ENCODE measurements at places on chromosomes 5 and 9. TPM values are rescaled to one million over a fixed set of nuclear protein-coding genes. Genes with fewer than 3 reads are reported as not detected.

GRCh38 chr9:35906923-35907699 is 1.1 kb downstream of the HRCT1 start:
- H3K4me1 ChIP-seq, result peaks cover 70% of the 10 kb centered on the region
- DNase-seq, result no peak
- peak overlapping the region; percentile 95 for H3K27ac ChIP-seq
- 0 out of 2 replicates have a peak overlapping the region, but pooled peaks have one; percentile 5 for H3K4me3 ChIP-seq
- no peaks in the 10 kb centered on the region for H3K36me3 ChIP-seq

DNA sequence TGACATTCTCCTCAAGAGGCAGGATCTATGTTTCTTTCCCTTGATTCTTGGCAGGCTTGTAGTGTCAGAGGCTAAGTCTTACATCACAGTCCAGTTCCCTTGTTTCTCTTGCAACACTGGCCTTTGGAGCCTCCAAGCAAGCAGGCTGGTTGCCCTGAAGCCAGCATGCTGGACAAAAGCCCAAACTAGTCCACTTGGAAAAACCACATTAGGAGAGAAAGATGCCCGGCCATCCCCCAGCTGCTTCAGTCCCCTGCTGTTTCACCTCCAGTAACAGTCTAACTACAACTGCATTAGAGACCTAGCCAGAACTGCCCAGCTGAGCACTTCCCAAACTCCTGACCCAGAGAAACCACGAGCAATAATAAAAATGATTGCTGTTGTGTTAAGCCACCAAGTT is 87.6 kb downstream of the ADAMTS6 start:
- no peak overlapping the region for H3K4me3 ChIP-seq
- H3K4me1 ChIP-seq, result no peaks in the 10 kb centered on the region
- no peaks in the 10 kb centered on the region for H3K27me3 ChIP-seq
- no peaks in the 10 kb centered on the region for H3K36me3 ChIP-seq
- H3K27ac ChIP-seq, result no peak overlapping the region

GRCh38 chr5:13003457-13003856 is 941.0 kb downstream of the DNAH5 start:
- H3K27me3 ChIP-seq, result no peaks in the 10 kb centered on the region
- H3K36me3 ChIP-seq, result no peaks in the 10 kb centered on the region
- no peak overlapping the region for H3K27ac ChIP-seq
- H3K4me1 ChIP-seq, result no peaks in the 10 kb centered on the region

GRCh38 chr5:154316223-154316935 is 125.8 kb downstream of the GALNT10 start:
- H3K4me3 ChIP-seq, result no peak overlapping the region
- 0 out of 2 replicates have a peak, but pooled peaks cover 20% of the 10 kb centered on the region for H3K36me3 ChIP-seq
- peaks cover 21% of the 10 kb centered on the region for H3K4me1 ChIP-seq
- no peak for DNase-seq

GRCh38 chr9:134933076-134933659 is 15.5 kb upstream of the FCN1 start:
- H3K27ac ChIP-seq, result no peak overlapping the region
- H3K27me3 ChIP-seq, result peaks cover 96% of the 10 kb centered on the region
- H3K4me3 ChIP-seq, result no peak overlapping the region
- no peak for DNase-seq
- no peaks in the 10 kb centered on the region for H3K36me3 ChIP-seq

DNA sequence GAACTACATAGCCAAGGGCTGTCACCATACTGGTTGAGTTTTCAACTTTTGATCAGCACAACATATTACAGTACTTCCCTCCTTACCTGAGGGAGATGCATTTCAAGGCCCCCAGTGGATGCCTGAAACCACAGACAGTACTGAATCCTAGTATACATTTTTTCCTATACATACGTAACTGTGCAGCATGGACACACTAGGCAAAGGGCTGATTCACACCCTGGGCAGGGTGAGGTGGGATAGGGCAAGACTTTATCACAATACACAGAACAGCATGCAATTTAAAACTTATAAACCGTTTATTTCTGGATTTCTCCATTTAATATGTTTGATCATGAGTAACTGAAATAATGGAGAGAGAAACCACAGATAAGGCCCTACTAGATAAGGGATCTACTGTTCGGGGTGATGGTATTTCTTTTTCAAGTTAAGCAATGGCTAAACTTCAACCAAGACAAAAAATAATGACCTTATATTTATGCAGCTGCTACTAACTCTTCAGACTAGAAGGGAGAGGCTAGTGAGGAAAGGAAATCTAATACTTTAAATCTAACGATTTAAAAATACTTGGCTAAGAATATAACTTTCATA is 186.9 kb upstream of the GNA14 start:
- peaks cover 13% of the 10 kb centered on the region for H3K4me1 ChIP-seq
- no peaks in the 10 kb centered on the region for H3K36me3 ChIP-seq
- no peaks in the 10 kb centered on the region for H3K27me3 ChIP-seq
- H3K4me3 ChIP-seq, result no peak overlapping the region
- no peak overlapping the region for H3K27ac ChIP-seq

DNA sequence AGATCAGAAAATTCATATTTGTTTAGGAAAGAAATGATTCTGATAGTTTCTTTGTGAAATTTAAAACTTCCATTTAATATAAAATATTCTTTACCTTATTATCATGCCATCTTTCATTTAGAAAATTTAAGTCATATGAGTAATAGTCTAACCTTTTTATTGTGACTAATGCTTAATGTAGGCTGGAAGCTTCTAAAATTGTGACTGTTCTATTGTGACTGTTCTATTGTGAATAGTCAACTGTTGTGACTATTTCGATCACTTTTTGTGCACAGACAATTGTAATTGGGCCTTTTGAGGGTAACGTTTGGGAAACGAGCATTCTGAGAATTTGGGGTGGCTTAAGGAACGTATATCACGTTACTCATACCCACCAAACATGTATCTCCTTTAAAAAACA is 100.0 kb downstream of the PARP8 start:
- H3K4me3 ChIP-seq, result no peak overlapping the region
- H3K4me1 ChIP-seq, result no peaks in the 10 kb centered on the region
- no peaks in the 10 kb centered on the region for H3K36me3 ChIP-seq
- no peaks in the 10 kb centered on the region for H3K27me3 ChIP-seq

- no peak for DNase-seq
- no peaks in the 10 kb centered on the region for H3K27me3 ChIP-seq
- H3K36me3 ChIP-seq, result no peaks in the 10 kb centered on the region
- H3K4me3 ChIP-seq, result no peak overlapping the region
- H3K4me1 ChIP-seq, result peaks cover 18% of the 10 kb centered on the region
- no peak overlapping the region for H3K27ac ChIP-seq
Measured at GRCh38 chr9:116978155-116978554, 291.1 kb downstream of the TRIM32 start.

GRCh38 chr9:122396614-122397148 is 25.9 kb downstream of the PTGS1 start:
- no peak overlapping the region for H3K27ac ChIP-seq
- H3K4me1 ChIP-seq, result no peaks in the 10 kb centered on the region
- no peaks in the 10 kb centered on the region for H3K36me3 ChIP-seq

DNA sequence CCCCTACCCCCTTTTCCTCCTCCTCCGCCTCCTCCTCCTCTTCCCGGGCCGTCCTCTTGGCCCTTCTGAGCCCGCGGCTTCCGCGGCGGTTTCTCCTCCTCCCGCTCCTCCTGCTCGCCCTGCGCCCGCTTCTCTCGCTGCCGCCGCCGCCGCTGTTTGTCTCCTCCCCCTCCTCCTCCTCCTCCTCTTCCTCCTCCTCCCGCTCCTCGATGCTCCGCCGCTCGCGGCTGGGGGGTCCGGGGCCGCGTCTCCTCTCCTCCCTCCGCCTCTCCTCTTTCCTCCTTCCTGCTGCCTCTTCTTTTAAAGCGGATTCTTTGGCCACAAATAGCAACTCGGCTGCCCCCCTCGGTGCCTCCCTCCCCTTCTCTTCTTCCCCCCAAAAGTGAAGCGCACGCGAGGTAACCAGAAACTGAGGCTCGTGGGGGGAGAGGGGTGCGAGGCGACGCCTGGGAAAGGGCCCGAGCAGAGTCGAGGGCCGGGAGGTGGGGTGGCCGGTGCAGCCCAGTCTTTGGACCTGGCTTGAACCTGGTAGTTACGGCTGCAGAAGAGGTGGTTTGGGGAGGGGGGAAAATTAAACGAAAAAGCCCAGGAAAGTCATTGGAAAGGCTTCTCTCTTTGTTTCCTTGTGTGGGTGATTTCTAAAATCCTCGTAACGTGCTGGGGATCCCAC is 1058.5 kb upstream of the DMAC1 start:
- DNase-seq, result no peak
- no peaks in the 10 kb centered on the region for H3K4me1 ChIP-seq
- no peaks in the 10 kb centered on the region for H3K27me3 ChIP-seq
- H3K36me3 ChIP-seq, result no peaks in the 10 kb centered on the region
- H3K27ac ChIP-seq, result no peak overlapping the region

DNA sequence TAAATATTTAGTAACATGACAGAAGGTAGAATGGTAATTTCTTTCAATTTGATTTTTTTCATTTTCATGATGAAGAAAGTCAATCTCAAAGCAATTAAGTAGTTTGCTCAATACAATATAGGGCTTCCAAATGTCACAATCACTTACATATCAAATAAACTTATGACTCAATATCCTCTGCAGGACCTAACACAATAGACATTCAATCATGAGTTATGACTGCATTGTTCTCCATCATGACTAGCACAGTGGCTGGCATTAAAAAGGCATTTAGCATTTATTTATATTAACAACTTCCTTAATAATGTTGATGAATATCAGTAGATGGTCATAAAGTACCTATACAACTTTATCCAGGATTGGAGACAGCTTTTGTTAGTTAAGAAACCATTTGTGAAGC is 1499.6 kb downstream of the EFNA5 start:
- DNase-seq, result no peak
- no peaks in the 10 kb centered on the region for H3K4me1 ChIP-seq
- H3K36me3 ChIP-seq, result no peaks in the 10 kb centered on the region

DNA sequence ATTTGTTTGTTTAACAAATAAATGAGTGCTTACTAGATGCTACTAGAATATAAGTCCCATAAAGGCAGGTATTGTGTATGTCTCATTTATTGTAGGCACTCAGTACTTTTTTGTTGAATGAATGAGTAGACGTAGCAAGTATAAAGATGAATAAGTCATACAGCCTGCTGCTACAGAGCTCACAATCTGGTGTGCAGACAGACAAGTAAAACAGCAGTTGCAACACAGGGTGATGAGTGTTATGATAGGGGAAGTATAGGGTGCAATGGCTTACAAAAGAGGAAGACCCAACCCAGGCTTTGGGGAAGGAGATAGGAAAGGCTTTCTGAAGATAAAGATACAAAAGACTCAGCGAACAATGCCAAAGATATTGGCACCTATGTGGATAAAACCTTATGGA is 47.7 kb downstream of the SH3RF2 start:
- no peak for DNase-seq
- no peak overlapping the region for H3K27ac ChIP-seq
- no peak overlapping the region for H3K4me3 ChIP-seq
- H3K36me3 ChIP-seq, result no peaks in the 10 kb centered on the region
- peaks cover 33% of the 10 kb centered on the region for H3K4me1 ChIP-seq
- no peaks in the 10 kb centered on the region for H3K27me3 ChIP-seq

- no peak overlapping the region for H3K4me3 ChIP-seq
- H3K36me3 ChIP-seq, result no peaks in the 10 kb centered on the region
- no peak for DNase-seq
- no peak overlapping the region for H3K27ac ChIP-seq
- peaks cover 9% of the 10 kb centered on the region for H3K4me1 ChIP-seq
- no peaks in the 10 kb centered on the region for H3K27me3 ChIP-seq
Measured at GRCh38 chr5:88657136-88657535, 225.8 kb downstream of the MEF2C start.

- H3K36me3 ChIP-seq, result no peaks in the 10 kb centered on the region
- H3K4me3 ChIP-seq, result no peak overlapping the region
- no peaks in the 10 kb centered on the region for H3K4me1 ChIP-seq
- no peak overlapping the region for H3K27ac ChIP-seq
- DNase-seq, result no peak
Measured at GRCh38 chr5:89178541-89178940, 295.6 kb upstream of the MEF2C start.

GRCh38 chr9:79195879-79196278 is 375.9 kb upstream of the TLE4 start:
- H3K27ac ChIP-seq, result no peak overlapping the region
- H3K4me1 ChIP-seq, result no peaks in the 10 kb centered on the region
- H3K4me3 ChIP-seq, result no peak overlapping the region
- H3K27me3 ChIP-seq, result no peaks in the 10 kb centered on the region
- no peak for DNase-seq

GRCh38 chr5:65356274-65356673 is 125.4 kb downstream of the ADAMTS6 start:
- H3K4me1 ChIP-seq, result no peaks in the 10 kb centered on the region
- no peak overlapping the region for H3K27ac ChIP-seq
- H3K27me3 ChIP-seq, result no peaks in the 10 kb centered on the region
- H3K36me3 ChIP-seq, result no peaks in the 10 kb centered on the region
- H3K4me3 ChIP-seq, result no peak overlapping the region
- no peak for DNase-seq

GRCh38 chr5:102218159-102218558 is 77.9 kb downstream of the SLCO4C1 start:
- no peaks in the 10 kb centered on the region for H3K36me3 ChIP-seq
- H3K27me3 ChIP-seq, result no peaks in the 10 kb centered on the region
- no peak overlapping the region for H3K4me3 ChIP-seq
- no peak overlapping the region for H3K27ac ChIP-seq

GRCh38 chr5:96381526-96381925 is 51.5 kb downstream of the PCSK1 start:
- H3K4me1 ChIP-seq, result peaks cover 11% of the 10 kb centered on the region
- H3K27ac ChIP-seq, result no peak overlapping the region
- H3K36me3 ChIP-seq, result no peaks in the 10 kb centered on the region
- no peak for DNase-seq

GRCh38 chr5:65481635-65482295 is at the start of gene ADAMTS6:
TSS of gene ADAMTS6 (minus strand) at chr5:65481920. CDS start at chr5:65473673, 8,247 bp downstream.
- peaks cover 26% of the 10 kb centered on the region for H3K4me1 ChIP-seq
- peak; percentile 58 for DNase-seq
- H3K27me3 ChIP-seq, result no peaks in the 10 kb centered on the region
- H3K36me3 ChIP-seq, result no peaks in the 10 kb centered on the region
- 0 out of 2 replicates have a peak within 1 kb of the TSS, but pooled peaks have one; percentile 2 for H3K27ac ChIP-seq
- peak within 1 kb of the TSS; percentile 85 for H3K4me3 ChIP-seq

- no peaks in the 10 kb centered on the region for H3K36me3 ChIP-seq
- no peak overlapping the region for H3K4me3 ChIP-seq
- no peak for DNase-seq
- peaks cover 70% of the 10 kb centered on the region for H3K27me3 ChIP-seq
- H3K27ac ChIP-seq, result no peak overlapping the region
- no peaks in the 10 kb centered on the region for H3K4me1 ChIP-seq
Measured at GRCh38 chr5:7837403-7837802, 13.5 kb downstream of the CFAP90 start.

DNA sequence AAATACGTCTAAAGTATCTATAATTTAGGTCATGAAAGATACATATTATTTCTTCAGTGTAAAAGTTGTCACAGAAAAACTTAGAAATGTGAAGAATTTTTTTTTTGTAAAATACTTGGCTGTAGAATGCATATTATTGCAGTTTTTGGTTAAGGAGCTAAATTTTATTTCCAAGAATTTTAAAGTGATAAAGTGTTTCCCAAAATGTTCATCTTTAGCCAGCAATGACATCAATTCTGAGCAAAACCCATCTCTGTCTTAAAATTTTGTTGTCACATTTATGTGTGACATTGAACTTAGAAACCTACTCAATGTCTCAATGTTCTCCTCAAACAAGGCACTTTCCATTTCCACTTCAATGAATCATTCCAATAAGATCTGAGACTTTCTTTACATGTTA is 47.8 kb upstream of the RPS23 start:
- H3K4me3 ChIP-seq, result no peak overlapping the region
- 0 out of 2 replicates have a peak, but pooled peaks cover 15% of the 10 kb centered on the region for H3K27me3 ChIP-seq
- H3K27ac ChIP-seq, result no peak overlapping the region
- no peaks in the 10 kb centered on the region for H3K36me3 ChIP-seq
- H3K4me1 ChIP-seq, result no peaks in the 10 kb centered on the region
- no peak for DNase-seq

FST gene
- total RNA-seq, result 0.63 TPM

SLC34A3 gene
- 1.4 TPM for total RNA-seq

CER1 gene
- total RNA-seq, result not detected

PCDHB13 gene
- total RNA-seq, result not detected

INSL6 gene
- total RNA-seq, result not detected

B4GALT1 gene
- total RNA-seq, result 75.6 TPM

SEMA5A gene
- total RNA-seq, result not detected

IER5L gene
- 37.3 TPM for total RNA-seq

LRRC19 gene
- total RNA-seq, result not detected

SCGB3A2 gene
- total RNA-seq, result not detected

Data from PC-9 (cell line).